ENCODE measurements at places on chromosomes 12 and 14.
A peak's percentile ranks its signal among the peaks of the same experiment; 100 is the strongest.

GRCh38 chr12:128813392-128813791 is 10.4 kb downstream of the SLC15A4 start:
- DNase-seq = no peak

- DNase-seq = no peak
These were observed 36.3 kb upstream of the PNMA1 start for GRCh38 chr14:73750531-73750901.

DNA sequence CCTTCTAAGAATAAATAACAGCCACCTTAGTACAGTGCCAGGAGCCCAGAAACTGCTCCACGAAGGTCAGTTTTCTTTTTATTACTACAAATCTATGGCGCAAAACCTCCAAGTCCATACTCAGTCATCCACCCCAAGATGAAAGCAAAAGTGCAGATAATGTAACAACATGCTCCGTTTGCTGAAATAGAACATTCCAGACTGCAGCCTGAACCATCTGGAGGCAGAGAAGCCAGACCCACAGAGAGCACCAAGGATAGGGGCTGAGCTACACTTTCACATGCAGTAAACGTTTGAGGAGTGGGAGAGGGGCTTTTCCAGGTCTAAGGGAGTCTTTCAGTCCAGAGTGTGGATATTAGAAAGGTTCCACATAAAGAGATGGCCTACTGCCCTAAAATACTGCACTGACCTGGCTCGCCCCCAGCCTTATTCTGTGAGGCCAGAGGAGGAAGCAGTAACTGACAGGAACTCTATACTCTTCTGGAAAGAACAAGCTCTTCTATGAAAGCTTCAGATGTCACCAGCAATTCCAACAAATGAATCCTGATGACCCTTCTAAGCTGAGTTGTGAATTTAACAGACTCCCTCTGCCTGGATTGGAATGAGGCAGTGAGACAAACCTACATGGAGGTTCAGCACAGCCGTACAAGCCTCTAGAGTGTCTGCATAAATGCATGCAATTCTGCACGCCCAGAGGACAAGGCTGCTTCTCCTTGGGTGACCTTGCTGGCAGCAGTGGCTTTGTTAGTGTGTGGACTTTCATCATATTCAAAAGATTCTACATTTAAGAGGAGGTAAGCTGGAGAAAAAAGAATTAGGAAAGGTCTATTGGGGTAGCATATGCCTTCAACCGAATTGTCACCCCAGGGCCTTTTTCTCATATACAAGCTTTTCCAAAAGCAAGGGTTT is 153.9 kb upstream of the EGLN3 start:
- no peak for DNase-seq

- no peak for DNase-seq
These were observed 87.2 kb upstream of the PTPRB start for GRCh38 chr12:70724444-70724843.

GRCh38 chr12:95700316-95700785 is 90.2 kb downstream of the NTN4 start:
- DNase-seq = peak; percentile 15

GRCh38 chr14:96797582-96798349 is 584 bp downstream of the VRK1 start:
- no peak for DNase-seq

DNA sequence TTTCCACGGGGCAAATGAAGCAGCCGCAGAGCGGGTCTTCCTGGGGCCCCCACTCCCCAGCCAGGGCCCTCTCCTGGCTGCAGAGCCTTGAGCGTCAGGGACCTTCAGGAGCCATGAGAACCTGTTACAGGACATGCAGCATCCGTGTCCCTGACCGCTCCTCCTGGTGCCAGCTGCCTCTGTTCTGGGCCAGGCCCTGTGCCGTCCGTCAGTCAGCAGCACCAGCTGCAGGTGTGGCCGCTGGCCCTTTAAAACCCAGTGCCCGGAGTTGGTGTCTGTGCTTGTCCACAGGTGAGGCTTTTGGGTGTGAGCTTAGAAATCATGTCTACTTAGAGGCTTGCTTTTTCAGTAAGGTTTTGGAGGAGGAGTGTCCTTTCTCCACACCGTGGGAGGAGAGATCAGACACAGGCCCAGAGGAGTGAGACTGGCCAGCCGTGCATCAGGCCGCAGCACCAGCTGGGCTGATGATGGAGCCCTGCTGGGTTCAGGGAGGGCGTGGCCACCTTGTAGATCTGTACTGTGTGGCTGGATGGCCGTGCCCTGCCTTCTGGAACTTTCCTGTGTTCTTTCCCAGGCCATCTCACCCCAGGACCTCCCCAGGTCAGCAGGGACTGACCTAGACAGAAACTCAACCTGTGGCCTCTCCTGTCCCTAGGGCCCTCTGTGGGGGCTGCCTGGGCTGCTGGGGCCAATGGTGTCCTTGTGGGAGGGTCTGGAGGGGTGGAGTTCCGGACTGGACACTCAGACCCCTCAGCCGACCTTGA is 27.1 kb downstream of the AACS start:
- no peak for DNase-seq
